ENCODE measurements at places on chromosomes 5 and 9.

GRCh38 chr5:103929338-103930013 is 366.9 kb upstream of the NUDT12 start:
- H3K27ac ChIP-seq: no peak overlapping the region
- H3K4me1 ChIP-seq: no peaks in the 10 kb centered on the region
- no peaks in the 10 kb centered on the region for H3K27me3 ChIP-seq
- no peak overlapping the region for H3K4me3 ChIP-seq
- H3K36me3 ChIP-seq: no peaks in the 10 kb centered on the region

DNA sequence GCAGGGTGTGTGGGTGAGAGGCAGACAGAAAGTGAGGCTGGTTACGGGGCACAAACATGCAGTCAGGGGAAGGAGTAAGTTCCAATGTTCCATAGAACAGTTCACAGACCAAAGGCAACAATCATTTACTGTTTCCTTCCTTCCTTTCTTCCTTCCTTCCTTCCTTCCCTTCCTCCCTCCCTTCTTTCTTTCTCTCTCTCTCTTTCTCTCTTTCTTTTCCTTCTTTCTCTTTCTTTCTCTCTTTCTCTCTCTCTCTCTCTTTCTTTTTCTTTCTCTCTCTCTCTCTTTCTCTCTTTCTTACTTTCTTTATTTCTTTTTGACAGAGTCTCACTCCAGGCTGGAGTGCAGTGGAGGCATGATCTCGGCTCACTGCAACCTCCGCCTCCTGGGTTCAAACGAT is 125.8 kb upstream of the LPCAT1 start:
- peaks cover 28% of the 10 kb centered on the region for H3K27me3 ChIP-seq
- DNase-seq: no peak

- H3K27ac ChIP-seq: no peak overlapping the region
- H3K36me3 ChIP-seq: no peaks in the 10 kb centered on the region
- no peaks in the 10 kb centered on the region for H3K4me1 ChIP-seq
- H3K27me3 ChIP-seq: no peaks in the 10 kb centered on the region
- no peak for DNase-seq
- H3K4me3 ChIP-seq: no peak overlapping the region
These were observed 42.9 kb downstream of the LURAP1L start for GRCh38 chr9:12817702-12818101.

DNA sequence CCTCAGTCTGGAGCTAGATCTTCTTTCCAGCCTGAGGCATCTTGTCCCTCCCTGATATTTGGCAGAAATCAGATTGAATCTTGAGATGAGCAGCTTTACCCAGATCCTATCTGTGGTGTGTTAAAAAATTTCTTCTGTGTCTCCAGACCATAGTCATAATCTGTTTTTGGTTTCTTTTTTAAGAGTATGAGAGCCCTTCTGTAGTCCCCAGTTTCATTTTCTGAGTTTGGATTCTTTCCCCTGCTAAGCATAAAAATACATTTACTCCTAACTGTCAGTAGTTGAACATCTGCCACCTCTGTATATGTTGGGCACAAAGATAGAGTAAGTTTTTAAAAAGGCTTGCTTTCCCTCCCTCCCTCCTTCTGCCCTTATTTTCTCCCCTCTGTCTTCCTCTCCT is 137.7 kb downstream of the CNTLN start:
- no peaks in the 10 kb centered on the region for H3K4me1 ChIP-seq
- no peaks in the 10 kb centered on the region for H3K27me3 ChIP-seq
- H3K4me3 ChIP-seq: no peak overlapping the region
- H3K36me3 ChIP-seq: peaks cover 10% of the 10 kb centered on the region

GRCh38 chr9:113056191-113057106 is at the start of gene ZFP37:
TSS of gene ZFP37 (minus strand) at chr9:113056724. CDS start at chr9:113056688, 36 bp downstream.
- no peak within 1 kb of the TSS for H3K4me3 ChIP-seq
- no peaks in the 10 kb centered on the region for H3K4me1 ChIP-seq
- no peaks in the 10 kb centered on the region for H3K36me3 ChIP-seq
- H3K27me3 ChIP-seq: peaks cover 4% of the 10 kb centered on the region
- H3K27ac ChIP-seq: no peak within 1 kb of the TSS

GRCh38 chr9:90307891-90308290 is 334.7 kb downstream of the DIRAS2 start:
- H3K27me3 ChIP-seq: peaks cover 20% of the 10 kb centered on the region
- no peak overlapping the region for H3K4me3 ChIP-seq
- no peaks in the 10 kb centered on the region for H3K4me1 ChIP-seq
- no peaks in the 10 kb centered on the region for H3K36me3 ChIP-seq

- peak overlapping the region; percentile 5 for H3K4me3 ChIP-seq
- H3K27me3 ChIP-seq: peaks cover 28% of the 10 kb centered on the region
- no peak overlapping the region for H3K27ac ChIP-seq
- peaks cover 4% of the 10 kb centered on the region for H3K4me1 ChIP-seq
- DNase-seq: no peak
- peaks cover 4% of the 10 kb centered on the region for H3K36me3 ChIP-seq
These were observed 10.0 kb upstream of the DELE1 start for GRCh38 chr5:141913560-141914198.

DNA sequence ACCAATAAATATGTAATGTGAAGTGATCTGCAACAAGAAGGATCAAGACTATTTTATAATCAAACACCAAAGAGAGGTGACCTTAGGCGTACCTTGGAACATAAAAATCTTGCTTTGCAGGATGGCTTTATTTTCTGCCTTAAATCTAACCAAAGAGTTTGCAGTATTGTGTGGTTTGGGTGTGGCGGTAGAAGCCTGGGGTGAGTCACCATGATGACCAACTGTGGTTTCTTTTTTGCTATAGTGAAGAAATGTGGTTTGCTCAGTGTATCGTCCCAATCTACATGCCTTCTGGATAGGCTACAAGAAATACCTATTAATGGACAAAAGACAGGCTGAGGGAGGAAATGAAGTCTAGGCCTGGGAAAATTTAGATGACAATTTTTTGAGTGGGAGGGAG is 5.1 kb upstream of the CAST start:
- peak; percentile 84 for DNase-seq
- H3K27ac ChIP-seq: peak overlapping the region; percentile 58
- H3K4me3 ChIP-seq: peak overlapping the region; percentile 59
- H3K4me1 ChIP-seq: peaks cover 61% of the 10 kb centered on the region

DNA sequence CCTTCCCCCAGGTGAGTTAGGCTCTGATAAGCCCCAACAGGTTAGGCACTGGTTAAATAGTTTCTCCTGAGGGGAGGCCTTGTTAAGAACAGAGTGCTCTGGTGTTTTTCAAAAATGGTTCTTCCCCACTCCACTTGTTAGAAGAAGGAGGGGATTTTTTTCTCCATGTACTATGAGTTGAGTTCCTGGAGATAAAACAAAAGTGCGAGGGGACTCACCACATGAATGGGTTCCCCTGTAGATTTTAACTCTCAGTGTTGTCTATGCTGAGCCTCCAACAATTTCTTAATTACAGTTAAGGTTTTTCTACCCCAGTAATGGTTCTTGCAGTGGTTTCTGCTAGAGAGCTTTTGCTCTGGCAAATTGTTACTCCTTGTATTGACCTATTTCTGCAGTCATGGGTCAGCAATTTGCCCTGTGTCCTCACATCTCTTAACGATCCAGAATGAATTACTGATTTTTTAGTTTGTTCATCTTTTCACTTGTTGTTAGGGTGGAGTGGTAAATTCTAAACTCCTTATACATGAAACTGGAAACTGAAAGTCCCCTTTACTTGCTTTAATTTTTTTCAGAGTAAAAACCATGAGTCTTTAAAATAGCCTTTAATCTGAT is 44.4 kb downstream of the SCAMP1 start:
- H3K36me3 ChIP-seq: no peaks in the 10 kb centered on the region
- H3K27ac ChIP-seq: no peak overlapping the region
- H3K4me3 ChIP-seq: peak overlapping the region; percentile 1
- no peak for DNase-seq
- H3K27me3 ChIP-seq: no peaks in the 10 kb centered on the region

DNA sequence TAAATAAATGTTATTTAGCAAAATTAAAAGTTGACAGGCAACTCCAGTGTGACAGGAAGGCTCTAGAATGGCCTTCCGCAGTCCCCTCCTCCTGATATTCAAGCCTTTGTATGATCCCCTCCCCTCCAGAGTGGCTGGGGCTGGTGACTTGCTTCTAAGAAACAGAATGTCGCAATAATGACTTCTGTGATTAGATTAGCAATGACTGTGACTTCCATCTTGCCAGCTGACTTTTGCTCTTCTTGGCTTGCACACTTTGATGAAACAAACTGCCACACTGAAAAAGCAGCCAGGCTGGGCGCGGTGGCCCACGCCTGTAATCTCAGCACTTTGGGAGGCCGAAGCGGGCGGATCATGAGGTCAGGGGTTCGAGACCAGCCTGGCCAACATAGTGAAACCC is 106.5 kb upstream of the LARP1 start:
- no peak overlapping the region for H3K27ac ChIP-seq
- peaks cover 11% of the 10 kb centered on the region for H3K27me3 ChIP-seq
- peak overlapping the region; percentile 27 for H3K4me3 ChIP-seq
- peaks cover 21% of the 10 kb centered on the region for H3K4me1 ChIP-seq
- no peaks in the 10 kb centered on the region for H3K36me3 ChIP-seq

- H3K27me3 ChIP-seq: no peaks in the 10 kb centered on the region
- no peak for DNase-seq
- H3K4me3 ChIP-seq: no peak overlapping the region
- no peaks in the 10 kb centered on the region for H3K36me3 ChIP-seq
- peaks cover 15% of the 10 kb centered on the region for H3K4me1 ChIP-seq
- H3K27ac ChIP-seq: no peak overlapping the region
These were observed 74.1 kb downstream of the SERINC5 start for GRCh38 chr5:80181618-80182211.

GRCh38 chr9:37119360-37119759 is 1.0 kb upstream of the ZCCHC7 start:
- H3K27me3 ChIP-seq: no peaks in the 10 kb centered on the region
- no peak for DNase-seq
- peak overlapping the region; percentile 99 for H3K27ac ChIP-seq
- peak overlapping the region; percentile 95 for H3K4me3 ChIP-seq
- peaks cover 33% of the 10 kb centered on the region for H3K4me1 ChIP-seq

DNA sequence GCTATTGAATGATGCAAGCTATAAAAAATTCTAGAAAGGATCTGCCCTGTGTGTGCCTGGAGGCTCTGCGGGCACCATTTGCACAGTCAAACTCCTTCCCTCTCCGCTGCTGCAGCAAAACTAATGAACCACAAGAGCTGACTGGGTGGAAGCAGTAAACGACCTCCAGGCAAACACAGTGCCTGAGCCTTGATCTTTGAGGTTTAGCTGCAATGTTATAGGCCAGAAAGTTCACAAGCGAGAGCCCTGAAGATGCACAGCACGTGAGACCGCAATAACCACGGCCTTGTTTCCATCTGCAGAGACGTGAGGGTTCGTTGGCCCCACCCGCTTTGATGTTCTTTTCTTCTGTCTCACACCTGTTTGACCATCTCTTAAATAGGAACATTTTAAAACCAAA is 69.2 kb upstream of the S1PR3 start:
- H3K27me3 ChIP-seq: peaks cover 34% of the 10 kb centered on the region
- DNase-seq: no peak
- H3K4me1 ChIP-seq: peaks cover 40% of the 10 kb centered on the region
- H3K27ac ChIP-seq: no peak overlapping the region
- H3K4me3 ChIP-seq: no peak overlapping the region
- H3K36me3 ChIP-seq: peaks cover 18% of the 10 kb centered on the region

DNA sequence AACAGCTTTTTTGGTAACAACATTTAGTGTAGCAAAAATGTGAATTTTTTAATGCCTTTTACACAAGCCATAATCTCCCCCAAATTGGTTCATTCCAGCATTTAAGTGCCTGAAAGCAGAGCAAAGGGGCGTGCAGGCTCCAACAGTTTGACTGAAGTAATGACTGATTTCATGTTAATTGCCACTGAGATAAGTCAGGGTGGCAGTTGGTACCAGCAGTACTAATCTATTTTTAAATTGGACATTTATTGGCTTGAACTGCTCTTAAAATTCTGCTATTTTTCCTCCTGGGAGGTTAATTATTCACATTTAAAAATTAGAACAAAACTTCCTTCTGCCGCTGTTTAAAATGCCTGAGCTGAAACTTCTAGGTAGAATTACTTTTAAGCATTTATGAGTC is 12.4 kb downstream of the TMEM171 start:
- DNase-seq: no peak
- peaks cover 2% of the 10 kb centered on the region for H3K4me1 ChIP-seq
- H3K27me3 ChIP-seq: peaks cover 37% of the 10 kb centered on the region
- no peaks in the 10 kb centered on the region for H3K36me3 ChIP-seq
- H3K27ac ChIP-seq: no peak overlapping the region

DNA sequence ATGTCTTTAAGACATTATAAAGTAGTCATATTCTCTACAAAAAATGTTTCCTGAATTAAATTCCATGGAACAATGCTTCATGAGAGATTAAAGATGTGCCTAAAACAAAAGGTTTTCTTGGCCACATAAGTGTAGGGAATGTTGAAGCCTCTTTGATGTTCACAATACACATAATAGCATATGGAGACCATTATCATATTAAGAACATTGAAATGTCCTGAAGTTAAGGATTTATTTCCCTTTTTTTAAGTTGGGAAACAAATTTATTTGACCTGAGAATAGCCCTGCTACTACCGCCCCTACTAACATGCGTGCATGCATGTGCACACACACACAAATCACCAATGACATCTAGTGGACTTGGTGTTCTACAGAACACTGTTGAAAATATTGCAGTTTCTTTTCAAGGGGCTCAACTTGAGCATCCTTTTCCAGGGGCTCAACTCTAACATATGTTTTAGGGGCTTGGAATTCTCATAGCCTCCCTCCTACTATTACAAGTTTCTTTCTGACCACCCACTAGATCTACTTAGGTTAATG is 124.9 kb upstream of the C6 start:
- no peak overlapping the region for H3K4me3 ChIP-seq
- no peak overlapping the region for H3K27ac ChIP-seq
- DNase-seq: no peak
- no peaks in the 10 kb centered on the region for H3K36me3 ChIP-seq
- H3K27me3 ChIP-seq: no peaks in the 10 kb centered on the region

DNA sequence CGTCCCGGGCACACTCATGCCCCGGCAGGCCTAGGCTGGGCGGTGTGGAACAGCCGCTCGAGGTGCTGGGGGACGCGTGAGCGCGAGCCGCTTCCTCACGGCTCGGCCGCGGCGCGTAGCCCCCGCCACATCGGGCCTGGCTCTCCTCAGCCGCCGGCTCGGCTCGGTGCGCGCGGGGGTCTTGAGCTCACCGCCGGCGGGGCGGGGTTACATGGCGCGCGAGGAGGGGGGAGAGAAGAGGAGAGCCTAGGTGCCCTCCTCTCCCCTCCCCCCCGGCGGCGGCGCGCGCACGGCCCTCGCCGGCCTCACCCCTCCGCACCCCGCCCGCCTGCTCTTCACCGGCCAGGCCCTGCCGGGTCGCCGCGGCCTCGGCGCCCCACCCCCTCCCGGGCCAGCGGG is 7.7 kb downstream of the RANBP6 start:
- peak; percentile 89 for DNase-seq
- peaks cover 13% of the 10 kb centered on the region for H3K36me3 ChIP-seq
- peak overlapping the region; percentile 89 for H3K4me3 ChIP-seq

GRCh38 chr5:72412283-72413055 is 92.3 kb downstream of the PTCD2 start:
- H3K4me3 ChIP-seq: no peak overlapping the region
- no peaks in the 10 kb centered on the region for H3K4me1 ChIP-seq
- no peaks in the 10 kb centered on the region for H3K36me3 ChIP-seq
- no peak overlapping the region for H3K27ac ChIP-seq
- peaks cover 5% of the 10 kb centered on the region for H3K27me3 ChIP-seq

DNA sequence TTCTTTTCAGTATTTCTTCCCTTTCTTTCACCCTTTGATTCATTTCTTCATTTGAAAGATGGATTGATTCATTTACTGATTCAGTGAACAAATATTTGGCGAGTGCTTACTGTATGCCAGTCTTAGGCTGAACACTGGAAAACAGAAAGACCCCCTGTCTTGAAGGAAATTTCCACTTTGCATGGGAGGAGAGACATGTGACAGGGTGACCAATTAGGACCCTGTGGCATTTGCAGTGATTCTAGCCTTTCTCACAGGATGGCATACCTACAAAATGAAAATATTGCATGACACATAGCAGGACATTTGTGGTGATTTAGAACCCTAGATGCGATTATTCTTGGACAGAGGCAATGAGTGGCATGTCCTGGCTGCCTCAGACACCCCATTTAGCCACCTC is 407.2 kb upstream of the SGCD start:
- H3K4me3 ChIP-seq: no peak overlapping the region
- DNase-seq: no peak
- H3K27ac ChIP-seq: no peak overlapping the region
- no peaks in the 10 kb centered on the region for H3K36me3 ChIP-seq
- peaks cover 18% of the 10 kb centered on the region for H3K27me3 ChIP-seq
